MM.1S (cell line): ENCODE measurements at places on chromosomes 6 and 20.

GRCh38 chr6:33975661-33976436 is 170.0 kb downstream of the GRM4 start:
- DNase-seq, result no peak

DNA sequence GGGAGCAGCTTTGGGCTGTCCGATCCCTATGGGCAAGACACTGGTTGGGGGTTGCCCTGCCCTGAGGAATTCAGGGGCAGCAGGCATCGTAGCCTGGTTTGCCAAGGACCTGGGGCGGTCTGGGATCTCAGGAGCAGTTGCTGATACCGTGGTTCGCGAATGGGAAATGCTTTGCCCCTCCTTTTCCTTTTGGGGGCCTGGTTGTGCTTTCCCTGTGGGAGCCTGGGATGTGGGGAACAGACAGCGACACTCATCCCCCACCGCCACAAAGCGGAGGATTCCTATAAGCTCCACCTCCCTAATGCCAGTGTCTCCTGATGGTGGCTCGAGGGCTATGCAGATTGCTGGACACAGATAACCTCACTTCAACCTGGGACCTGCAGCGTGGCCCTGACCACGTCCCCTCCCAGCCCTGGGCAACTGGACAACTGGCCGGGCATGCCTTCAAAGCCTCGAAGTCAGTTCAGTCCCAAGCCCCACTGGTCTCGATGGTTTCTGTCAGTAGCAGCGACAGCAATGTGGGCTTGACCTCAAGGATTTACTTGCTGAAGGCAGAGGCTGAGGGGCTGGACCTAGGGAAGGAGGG is 3.3 kb downstream of the CEBPB start:
- DNase-seq, result no peak

GRCh38 chr6:126123226-126123625 is 136.9 kb downstream of the TRMT11 start:
- no peak for DNase-seq

DNA sequence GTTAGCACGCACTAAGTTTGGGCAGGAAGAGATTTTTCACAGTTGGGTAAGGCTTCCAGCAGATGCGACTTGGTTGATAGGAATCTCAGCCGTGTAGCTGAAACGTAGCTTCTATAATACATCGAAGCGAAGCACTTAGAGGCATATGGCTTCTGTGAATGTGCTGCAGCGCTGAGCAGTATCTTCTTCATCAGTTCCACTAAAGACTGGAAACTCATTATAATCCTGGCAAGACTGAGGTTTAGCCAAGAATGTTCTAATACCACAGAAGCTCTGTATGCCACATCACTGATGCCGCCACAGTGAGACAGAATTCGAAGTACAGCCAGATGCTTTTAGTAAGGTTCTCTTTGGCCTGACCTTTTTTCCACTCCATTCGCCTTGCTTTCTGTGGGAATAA is 680.2 kb upstream of the AGPAT4 start:
- no peak for DNase-seq

- no peak for DNase-seq
Measured at GRCh38 chr6:162951164-162951743, 223.5 kb downstream of the PACRG start.

GRCh38 chr20:38970302-38970701 is 8.2 kb downstream of the DHX35 start:
- no peak for DNase-seq

GRCh38 chr6:111573131-111573883 is 32.4 kb downstream of the TRAF3IP2 start:
- DNase-seq, result no peak

DNA sequence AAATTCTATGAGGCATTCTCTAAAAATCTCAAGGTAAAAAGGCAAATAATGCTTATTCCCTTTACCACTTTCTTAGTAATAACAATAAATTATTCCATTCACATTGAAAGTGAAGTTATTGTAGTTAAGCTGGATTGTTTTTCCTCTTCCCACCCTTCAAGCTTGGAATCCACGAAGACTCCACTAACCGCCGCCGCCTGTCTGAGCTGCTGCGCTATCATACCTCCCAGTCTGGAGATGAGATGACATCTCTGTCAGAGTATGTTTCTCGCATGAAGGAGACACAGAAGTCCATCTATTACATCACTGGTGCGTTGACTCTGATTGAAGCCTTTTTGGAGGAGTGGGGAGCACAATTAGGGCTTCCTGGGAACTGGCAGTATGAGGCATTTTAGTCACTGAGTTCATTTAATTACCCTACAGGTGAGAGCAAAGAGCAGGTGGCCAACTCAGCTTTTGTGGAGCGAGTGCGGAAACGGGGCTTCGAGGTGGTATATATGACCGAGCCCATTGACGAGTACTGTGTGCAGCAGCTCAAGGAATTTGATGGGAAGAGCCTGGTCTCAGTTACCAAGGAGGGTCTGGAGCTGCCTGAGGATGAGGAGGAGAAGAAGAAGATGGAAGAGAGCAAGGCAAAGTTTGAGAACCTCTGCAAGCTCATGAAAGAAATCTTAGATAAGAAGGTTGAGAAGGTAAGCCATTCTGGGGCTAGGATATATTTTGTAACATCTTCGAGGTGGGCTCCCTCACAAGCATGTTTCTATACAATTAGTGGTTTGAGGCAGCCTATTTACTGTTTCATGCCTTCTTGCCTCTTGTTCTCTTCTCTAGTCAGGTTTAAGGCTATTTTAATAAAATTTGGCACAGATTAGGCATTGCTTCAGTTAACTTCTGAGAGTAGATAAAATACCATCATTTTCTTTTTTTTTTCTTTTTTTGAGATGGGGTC is 4.9 kb downstream of the HSP90AB1 start:
- no peak for DNase-seq

DNA sequence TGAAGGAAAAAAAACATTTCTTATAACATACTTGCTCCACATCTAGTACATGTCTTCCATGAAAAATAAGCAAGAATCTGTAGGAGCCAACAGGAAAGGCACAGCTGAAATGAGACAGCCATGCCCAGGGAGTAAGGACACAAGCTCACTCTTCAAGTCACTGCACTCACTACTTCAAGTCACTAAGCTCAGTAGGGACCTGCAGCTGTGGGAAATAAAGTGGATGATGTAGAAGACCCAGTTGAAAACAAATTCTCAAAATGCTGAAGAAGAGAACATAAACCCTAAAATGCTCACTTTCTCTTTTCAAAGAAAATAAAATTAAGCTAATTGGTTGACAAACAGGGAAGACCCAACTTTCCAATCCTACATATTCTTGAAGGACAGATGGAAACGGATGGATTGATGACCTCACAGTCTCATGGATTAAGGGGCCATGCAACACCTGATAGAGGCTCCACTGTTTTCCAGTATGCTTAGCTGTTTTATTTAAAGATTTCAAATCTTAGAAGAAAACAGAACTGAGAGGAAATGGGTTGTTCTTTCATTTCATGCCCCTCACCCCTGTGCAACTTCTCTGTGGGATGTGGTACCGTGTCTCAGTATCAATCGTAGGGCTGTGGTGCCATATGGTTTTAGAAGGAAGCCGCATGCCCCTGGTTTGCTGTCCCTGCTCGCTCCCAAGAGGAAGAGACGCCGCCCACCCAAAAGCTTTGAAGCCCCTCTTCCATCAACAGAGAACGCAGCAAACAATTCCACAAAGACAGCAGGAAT is 133.3 kb downstream of the WDR27 start:
- DNase-seq, result peak; percentile 7

GRCh38 chr20:23086931-23087411 is 847 bp upstream of the CD93 start:
- DNase-seq, result no peak

GRCh38 chr6:7759320-7759719 is 33.4 kb downstream of the BMP6 start:
- DNase-seq, result no peak

DNA sequence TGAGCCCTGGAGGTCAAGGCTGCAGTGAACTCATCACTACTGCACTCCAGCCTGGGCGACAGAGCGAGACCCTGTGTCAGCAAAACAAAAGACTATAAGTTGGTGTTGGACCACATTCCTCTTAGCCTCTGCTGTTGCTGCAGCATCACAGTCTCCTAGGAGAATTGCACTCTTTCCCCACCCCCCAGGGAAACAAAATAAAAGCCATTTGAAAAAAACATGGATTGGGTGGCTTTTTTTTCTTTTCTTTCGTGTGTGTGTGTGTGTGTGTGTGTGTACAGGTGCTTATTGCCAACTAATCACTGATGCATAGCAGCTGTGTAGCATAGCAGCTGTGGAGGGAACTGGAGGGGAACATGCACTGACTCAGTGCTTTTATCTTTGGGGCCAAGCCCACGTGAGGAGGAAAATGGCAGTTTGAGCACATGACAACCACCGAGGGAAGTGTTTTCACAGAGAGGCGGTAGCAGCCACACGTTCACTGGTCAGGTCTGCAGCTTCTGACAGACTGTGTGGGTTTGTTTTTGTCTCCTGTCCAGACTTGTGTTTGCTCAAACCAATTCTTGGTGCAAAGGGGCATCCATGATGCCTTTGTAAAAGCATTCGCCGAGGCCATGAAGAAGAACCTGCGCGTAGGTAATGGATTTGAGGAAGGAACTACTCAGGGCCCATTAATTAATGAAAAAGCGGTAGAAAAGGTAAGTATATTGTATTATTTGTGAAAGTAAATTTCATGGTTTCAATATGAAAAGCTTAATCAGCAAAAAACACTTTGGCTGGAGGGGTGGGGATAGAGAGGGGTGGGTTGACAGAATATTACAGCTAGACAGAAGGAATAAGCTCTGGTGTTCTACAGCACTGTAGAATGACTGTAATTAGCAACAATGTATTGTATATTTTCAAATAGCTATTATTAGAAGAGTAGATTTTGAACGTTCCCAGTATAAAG is 27.7 kb downstream of the ALDH5A1 start:
- no peak for DNase-seq

DNA sequence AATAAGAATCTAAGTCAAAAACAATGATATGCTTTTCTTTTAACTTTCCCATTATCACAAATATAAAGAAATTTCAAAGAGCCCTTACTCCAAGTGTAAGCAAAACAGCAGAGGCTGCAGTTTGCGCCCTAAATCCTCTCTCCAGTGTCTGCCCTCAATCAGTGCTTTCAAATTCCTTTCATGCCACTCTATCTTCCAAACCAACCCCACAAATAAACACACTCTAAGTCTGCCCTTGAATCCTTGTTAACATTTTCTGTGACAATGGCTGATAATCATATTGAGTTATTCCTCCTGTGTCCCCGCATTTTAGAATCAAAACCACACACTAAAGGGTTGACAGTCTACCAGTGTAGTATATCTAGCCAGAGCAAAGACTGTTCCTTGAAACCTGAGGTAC is 317.9 kb upstream of the MARCKS start:
- DNase-seq, result no peak

- DNase-seq, result no peak
Measured at GRCh38 chr6:27616328-27617045, 143.6 kb upstream of the ZNF184 start.

GRCh38 chr6:38603966-38604365 is 35.8 kb downstream of the BTBD9 start:
- DNase-seq, result no peak
